ENCODE measurements at places on chromosomes 5 and 9. TPM values are rescaled to one million over a fixed set of nuclear protein-coding genes. Genes with fewer than 3 reads are reported as not detected.

The FBN2 gene
- 24.5 TPM for total RNA-seq

The MLANA gene
- total RNA-seq: not detected

The SPAAR gene
- not detected for total RNA-seq

The UGT3A2 gene
- 1.9 TPM for total RNA-seq

The IL33 gene
- total RNA-seq: 0.35 TPM

The ZBED3 gene
- total RNA-seq: 13.4 TPM

The SOHLH1 gene
- not detected for total RNA-seq

The TPD52L3 gene
- not detected for total RNA-seq

The COL5A1 gene
- total RNA-seq: 12.8 TPM

The CD14 gene
- not detected for total RNA-seq

The OSMR gene
- 47.1 TPM for total RNA-seq

The PTGDS gene
- not detected for total RNA-seq

The NKD2 gene
- total RNA-seq: 0.10 TPM

The ZNF454 gene
- total RNA-seq: 0.69 TPM
